ENCODE measurements at places on chromosomes 12 and 14. TPM values are rescaled to one million over a fixed set of nuclear protein-coding genes. Genes with fewer than 3 reads are reported as not detected.

The CRIP1 gene
- total RNA-seq = 97.1 TPM

The ARG2 gene
- total RNA-seq = 5.2 TPM

The HECTD1 gene
- total RNA-seq = 118 TPM

The RAPGEF3 gene
- total RNA-seq = 4.7 TPM

The SYNE3 gene
- total RNA-seq = 44.1 TPM

The KRT79 gene
- not detected for total RNA-seq

The MSI1 gene
- total RNA-seq = 0.07 TPM

The C3AR1 gene
- 0.60 TPM for total RNA-seq

The LRTM2 gene
- not detected for total RNA-seq

The GLS2 gene
- 2.6 TPM for total RNA-seq

The KNTC1 gene
- 126 TPM for total RNA-seq

The CD163L1 gene
- not detected for total RNA-seq

The PLEKHH1 gene
- 2.4 TPM for total RNA-seq

The KRT6C gene
- not detected for total RNA-seq

The CNTN1 gene
- total RNA-seq = not detected

The ATL1 gene
- total RNA-seq = 1.2 TPM

The SPTLC2 gene
- 29.9 TPM for total RNA-seq

The LRFN5 gene
- not detected for total RNA-seq

The PRKCH gene
- total RNA-seq = 145 TPM

The RNASE4 gene
- total RNA-seq = 0.34 TPM

The ADAMTS20 gene
- total RNA-seq = not detected

The PCED1B gene
- total RNA-seq = 55.5 TPM

The MAP1LC3B2 gene
- total RNA-seq = 0.49 TPM

The TMED10 gene
- total RNA-seq = 195 TPM

The TESPA1 gene
- total RNA-seq = 181 TPM

The DPPA3 gene
- total RNA-seq = not detected

The LIN7A gene
- total RNA-seq = 2.1 TPM

The PRICKLE1 gene
- total RNA-seq = 0.34 TPM

The RTN1 gene
- not detected for total RNA-seq

The FBLN5 gene
- total RNA-seq = 1.2 TPM

The GSC gene
- total RNA-seq = not detected

The TEAD4 gene
- 11.5 TPM for total RNA-seq

The PRIMA1 gene
- not detected for total RNA-seq

The TAC3 gene
- not detected for total RNA-seq

The POTEG gene
- total RNA-seq = not detected

The GUCY2C gene
- not detected for total RNA-seq

The CCND2 gene
- 549 TPM for total RNA-seq

The KLRK1 gene
- not detected for total RNA-seq

The ABCC9 gene
- not detected for total RNA-seq

The VRTN gene
- total RNA-seq = not detected

The PRPH gene
- not detected for total RNA-seq

The HOXC9 gene
- not detected for total RNA-seq

The ZCRB1 gene
- total RNA-seq = 58.2 TPM

The TMPRSS12 gene
- total RNA-seq = not detected

The KRT75 gene
- not detected for total RNA-seq

The RTL1 gene
- total RNA-seq = not detected

The ALDH2 gene
- total RNA-seq = 0.15 TPM

The CBLN3 gene
- 5.5 TPM for total RNA-seq

The KCNC2 gene
- total RNA-seq = not detected

The AQP6 gene
- total RNA-seq = not detected

The GLI1 gene
- 2.5 TPM for total RNA-seq

The NTN4 gene
- not detected for total RNA-seq

The LALBA gene
- not detected for total RNA-seq

The SERPINA9 gene
- total RNA-seq = not detected

The KLRD1 gene
- total RNA-seq = 2.5 TPM

The ARMH4 gene
- not detected for total RNA-seq
